GM12865 (cell line): ENCODE measurements at places on chromosomes 13 and 19.

- DNase-seq: no peak
Observed at GRCh38 chr13:88217372-88217771, 546.2 kb downstream of the SLITRK5 start.

GRCh38 chr13:30415430-30416030 is 6.8 kb upstream of the UBE2L5 start:
- peak; percentile 71 for DNase-seq

GRCh38 chr19:14428882-14429416 is 4.2 kb upstream of the PKN1 start:
- no peak for DNase-seq

DNA sequence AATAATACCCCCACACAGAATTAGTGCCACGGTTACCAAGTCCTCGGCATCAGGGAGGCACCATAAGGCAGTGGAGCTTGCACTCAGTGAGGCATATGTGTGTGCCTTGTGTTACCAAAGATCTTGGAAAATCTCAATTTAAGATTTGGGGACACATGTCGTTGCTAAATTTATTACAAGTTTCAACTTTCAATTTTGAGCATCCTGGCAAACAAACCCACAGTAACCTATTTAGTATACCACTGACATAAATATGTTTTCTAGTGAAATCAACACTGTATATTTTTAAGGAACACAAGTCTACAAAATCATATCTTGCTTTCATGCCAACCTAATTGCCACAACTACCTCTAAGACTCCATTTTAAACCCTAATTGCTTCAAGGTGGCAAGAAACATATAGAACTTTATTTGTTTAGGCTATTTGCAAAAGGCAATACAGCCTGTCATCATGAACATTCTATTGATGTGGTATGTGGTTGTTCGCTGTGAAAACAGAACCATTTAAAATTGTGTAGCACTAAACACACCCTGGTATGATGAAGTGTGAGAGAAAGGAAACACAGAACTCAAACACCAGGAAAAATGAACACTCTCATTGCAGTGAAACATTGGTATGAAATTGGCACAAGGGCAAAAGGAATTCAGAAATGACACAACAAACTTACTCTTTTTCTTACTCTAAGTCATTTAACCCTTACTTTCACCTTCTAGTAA is 531.1 kb downstream of the IRS2 start:
- DNase-seq: no peak

- DNase-seq: peak; percentile 98
Observed at GRCh38 chr19:45423589-45424190, at the start of gene ERCC1. Gene ERCC1 (minus strand): TSS chr19:45423917. CDS start chr19:45423374, 543 bp downstream.

DNA sequence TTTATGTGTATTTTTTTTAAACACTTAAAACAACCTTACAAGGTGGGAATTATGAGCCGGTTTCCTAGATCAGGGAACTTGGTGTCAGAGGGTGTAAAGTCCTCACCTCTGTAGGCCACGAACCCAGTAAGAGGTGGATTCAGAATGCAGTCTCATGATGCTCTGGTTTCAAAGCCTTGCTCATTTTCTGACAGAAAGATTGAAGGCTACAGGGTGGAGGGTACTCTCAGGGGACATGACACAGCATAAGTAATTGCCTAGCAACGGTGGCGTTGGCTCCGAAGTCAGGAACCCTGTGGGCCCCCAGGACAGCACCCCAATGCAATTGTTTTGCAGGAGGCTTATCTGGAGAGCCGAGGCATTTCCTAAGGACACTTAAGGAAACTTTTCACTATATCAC is 794.7 kb downstream of the EFNB2 start:
- no peak for DNase-seq

DNA sequence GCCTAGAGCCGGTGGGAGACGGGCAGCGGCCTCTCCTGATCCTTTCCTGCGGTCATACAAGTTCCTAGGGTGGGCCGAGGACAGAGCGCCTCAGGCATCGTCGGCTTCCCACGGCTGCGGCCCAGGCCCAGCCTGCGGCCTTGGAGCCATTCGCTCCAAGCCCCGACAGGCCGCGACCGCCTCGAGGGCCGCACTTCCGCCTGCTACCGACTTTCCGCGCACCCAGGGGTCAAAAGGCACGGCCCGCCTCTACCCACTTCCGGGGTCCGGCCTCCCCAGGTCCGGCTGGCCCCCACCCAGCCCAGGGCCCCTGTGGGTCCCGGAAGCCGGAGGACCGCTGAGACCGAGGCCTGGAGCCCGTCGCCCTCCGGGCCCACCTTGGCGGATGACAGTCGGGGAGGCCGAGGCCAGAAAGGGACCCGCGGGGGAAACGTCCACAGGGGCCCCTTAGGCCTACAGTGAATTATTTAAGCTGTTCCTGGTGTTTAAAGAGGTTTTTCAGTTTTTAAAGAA is 16.2 kb downstream of the ZIC2 start:
- DNase-seq: no peak

DNA sequence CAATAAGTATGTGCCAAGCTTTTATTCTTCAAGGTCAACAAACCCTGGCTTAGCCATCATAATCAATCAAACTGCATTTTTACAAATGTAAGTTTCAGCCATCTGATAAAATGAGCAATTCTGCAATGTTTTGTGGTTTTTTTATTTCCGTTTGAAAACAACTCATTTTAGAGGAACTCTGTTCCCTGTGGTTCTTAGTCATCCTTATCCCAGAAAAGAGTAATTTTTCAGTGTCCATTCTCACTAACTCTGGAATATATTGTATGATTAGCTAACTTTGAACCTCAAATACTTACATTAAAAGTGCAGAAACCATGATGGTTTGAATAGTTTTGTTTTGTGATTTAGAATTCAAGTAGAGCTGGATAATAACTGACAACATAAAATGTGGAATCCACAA is 87.6 kb downstream of the IRS2 start:
- DNase-seq: no peak

GRCh38 chr13:80009760-80010159 is 331.2 kb downstream of the SPRY2 start:
- DNase-seq: no peak

GRCh38 chr19:17309198-17309964 is at the start of gene DDA1:
Gene DDA1 (plus strand): TSS chr19:17309563. CDS start chr19:17309655, 92 bp downstream.
- DNase-seq: peak; percentile 100

DNA sequence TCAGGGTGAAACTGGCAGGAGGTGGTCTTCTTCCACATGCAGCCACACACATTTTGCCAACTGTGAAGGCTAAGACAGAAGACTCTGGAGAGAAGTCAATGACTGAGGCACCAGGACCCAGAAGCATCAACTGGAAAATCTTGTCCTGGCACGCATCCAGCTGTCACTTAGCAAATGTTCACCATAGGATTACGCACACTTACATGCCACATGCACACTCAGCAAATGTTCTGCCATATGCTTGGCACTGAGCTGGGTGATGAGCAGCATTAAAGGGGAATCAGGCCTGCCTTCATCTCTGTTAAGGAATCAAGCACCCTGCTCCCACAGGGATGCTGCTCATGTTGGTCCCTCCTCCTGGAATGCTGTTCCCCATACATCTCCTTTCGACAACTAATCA is 5.1 kb downstream of the ZNF599 start:
- no peak for DNase-seq

DNA sequence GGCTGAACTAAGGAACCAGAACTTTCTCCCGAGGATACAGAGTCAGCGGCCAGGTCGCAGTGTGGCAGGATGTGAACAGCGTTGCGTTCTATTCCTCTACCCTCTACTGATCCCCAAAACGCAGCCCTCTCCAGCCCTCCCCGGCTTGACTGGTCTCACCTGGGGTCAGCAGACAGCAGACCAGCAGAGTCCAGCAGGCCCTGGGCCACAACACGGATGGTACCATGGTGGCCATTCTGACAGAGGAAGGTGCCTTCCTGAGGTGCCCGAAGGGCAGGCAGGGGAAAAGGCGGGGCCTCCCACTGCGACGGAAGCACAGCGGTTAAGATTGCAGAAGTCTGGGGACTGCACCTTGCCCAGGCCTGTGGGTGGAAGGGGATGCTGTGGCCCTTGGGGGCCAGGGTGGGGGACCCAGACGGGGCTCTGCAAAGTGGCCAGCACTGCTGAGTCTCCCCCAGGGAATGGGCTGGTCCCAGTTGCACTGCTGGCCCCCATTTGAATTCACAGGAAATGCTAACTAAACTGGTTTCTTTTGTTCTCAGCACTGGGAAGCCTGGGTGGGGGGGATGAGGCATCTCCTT is at the start of gene ICAM3:
Gene ICAM3 (minus strand): TSS at position 245 of the 581 bp plus-strand sequence. CDS start 10 bp downstream, at position 235.
- peak; percentile 84 for DNase-seq

- DNase-seq: no peak
Observed at GRCh38 chr13:37695200-37695599, 96.6 kb upstream of the POSTN start.

- no peak for DNase-seq
Observed at GRCh38 chr19:12772323-12772722, 3.0 kb downstream of the HOOK2 start.

DNA sequence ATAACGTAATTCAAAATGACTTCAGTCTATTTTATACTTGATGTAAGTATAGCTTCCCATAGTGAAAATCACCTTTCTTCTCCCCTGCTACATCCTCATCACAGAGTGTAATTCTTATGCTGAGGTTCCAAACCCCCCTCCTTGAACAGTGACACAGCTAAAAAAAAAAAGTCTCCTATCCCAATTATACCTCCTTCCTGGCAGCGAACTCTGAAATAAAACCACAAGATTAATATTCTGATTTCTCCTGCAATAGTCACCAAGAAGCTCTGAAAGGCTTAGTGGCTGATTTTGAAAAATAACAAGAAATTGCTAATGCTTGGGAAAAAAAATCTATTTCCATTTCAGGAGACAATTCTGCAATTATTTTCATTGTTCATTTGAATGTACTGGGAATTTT is 36.3 kb downstream of the EFNB2 start:
- no peak for DNase-seq

GRCh38 chr19:4909156-4909896 is at the start of gene UHRF1:
Gene UHRF1 (plus strand): TSS chr19:4909501. CDS start chr19:4910886, 1,385 bp downstream.
- DNase-seq: peak; percentile 85

DNA sequence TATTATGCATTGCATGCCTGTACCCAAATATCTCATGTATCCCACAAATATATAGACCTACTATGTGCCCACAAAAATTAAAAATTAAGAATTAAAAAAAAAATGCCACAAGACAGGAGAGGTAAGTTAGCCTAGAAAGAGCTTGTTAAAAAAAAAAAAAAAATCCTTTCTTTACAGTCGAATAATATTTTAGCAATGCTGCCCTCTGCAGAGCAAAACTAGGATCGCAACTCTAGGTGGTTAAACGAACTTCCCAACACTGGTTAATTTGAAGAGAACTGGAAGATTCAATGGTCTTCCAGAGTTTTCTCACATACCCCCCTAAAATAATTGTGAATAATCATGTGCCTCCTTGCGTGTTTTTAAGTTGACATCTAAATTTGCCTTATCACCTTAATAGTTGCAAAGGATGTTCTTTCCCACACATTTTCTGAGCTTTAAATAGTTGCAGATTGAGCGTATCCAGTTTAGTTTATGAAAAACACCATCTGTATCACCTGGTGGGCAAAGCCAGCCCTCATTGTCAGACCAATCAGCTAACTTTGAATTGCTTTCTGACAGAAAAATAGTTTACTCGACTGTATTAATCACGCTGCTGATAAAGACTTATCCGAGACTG is 47.4 kb upstream of the RCBTB2 start:
- DNase-seq: peak; percentile 76

GRCh38 chr19:49890349-49891311 is 6.1 kb downstream of the IL4I1 start:
- DNase-seq: peak; percentile 62
